H1 (cell line): ENCODE measurements at places on chromosomes 6 and 20. TPM values are rescaled to one million over a fixed set of nuclear protein-coding genes. Genes with fewer than 3 reads are reported as not detected.
A peak's percentile ranks its signal among the peaks of the same experiment; 100 is the strongest.

- DNase-seq, result peak; percentile 28
Observed at GRCh38 chr6:168684471-168684870, 243.5 kb downstream of the SMOC2 start.

DNA sequence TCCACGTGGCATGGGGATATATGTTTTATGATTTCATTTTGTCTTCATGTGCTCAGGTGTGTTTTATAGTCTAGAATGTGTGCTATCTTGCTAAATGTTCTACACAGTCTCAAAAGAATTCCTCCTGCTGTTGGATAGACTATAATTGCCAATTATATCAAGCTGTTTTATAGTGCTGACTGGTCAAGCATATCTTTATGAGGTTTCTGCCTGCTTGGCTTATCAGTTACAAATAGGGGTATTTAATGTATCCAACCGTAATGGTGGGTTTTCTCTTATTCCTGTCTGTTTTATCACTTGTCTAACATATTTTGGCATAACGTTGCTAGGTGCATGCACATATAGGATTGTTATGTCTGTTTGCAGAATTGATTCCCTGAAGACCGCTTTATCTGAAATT is 201.3 kb downstream of the EYS start:
- no peak for DNase-seq

DNA sequence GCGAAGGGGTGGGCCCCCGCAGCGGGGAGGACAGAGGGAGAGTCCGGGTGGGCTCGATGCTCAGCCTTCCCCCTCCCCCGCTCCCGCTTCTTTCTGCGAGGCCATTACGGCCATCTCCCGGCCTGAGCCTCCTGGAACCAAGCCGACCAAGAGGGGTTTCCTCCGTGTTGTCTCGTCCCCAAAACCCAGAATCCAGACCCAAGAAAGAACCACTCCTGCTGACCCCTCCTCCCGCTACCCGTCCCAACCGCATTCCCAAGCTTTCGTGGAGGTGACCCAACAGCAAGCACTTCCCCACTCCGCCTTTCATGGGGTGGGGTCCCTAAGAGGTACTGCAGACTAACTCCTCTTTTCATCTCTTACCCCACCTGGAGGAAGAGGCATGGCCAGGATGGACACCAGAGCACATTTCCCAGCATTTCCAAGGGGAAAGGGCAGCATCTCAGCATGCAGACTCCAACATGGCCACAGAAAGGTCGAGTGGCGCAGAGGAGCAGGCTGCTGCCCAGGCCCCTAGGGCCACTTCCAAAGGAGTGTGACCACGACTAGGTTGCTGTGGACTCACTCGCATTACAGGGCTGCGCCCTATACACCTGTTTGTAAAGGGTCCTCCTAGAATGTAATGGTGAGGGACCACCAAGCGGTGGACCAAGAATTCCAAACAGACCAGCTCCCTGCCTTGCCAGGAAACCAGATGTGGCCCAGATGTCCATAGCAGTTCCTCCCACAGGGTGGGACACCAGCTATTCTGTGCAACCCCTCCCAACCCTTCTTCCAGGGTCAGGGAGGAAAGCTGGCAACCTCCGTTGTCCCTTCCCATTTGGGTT is 53.4 kb downstream of the MRPL14 start:
- DNase-seq, result peak; percentile 74

TMEM170B gene
- 0.63 and 0.80 TPM in 2 replicates for polyA plus RNA-seq
